ENCODE measurements at places on chromosomes 7 and 10.

DNA sequence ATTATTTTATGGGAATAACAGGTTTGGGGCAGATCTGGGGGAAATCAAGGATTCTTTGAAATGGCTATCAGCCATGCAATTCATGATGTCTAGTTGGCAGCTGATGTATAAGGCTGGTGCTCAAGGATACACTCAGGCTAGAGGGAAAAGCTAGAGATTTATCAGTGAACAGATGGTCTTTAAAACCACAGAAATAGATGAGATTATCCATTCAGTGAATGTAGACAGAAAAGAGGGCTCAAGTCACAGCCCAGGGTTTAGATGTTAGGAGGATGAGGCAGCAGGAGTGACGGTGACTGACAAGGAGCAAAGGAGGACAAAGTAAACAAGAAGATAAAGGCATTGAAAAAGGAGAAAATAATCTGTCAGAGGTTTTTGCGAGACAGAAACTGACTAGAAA is 238.7 kb downstream of the CDK14 start:
- no peak for DNase-seq

DNA sequence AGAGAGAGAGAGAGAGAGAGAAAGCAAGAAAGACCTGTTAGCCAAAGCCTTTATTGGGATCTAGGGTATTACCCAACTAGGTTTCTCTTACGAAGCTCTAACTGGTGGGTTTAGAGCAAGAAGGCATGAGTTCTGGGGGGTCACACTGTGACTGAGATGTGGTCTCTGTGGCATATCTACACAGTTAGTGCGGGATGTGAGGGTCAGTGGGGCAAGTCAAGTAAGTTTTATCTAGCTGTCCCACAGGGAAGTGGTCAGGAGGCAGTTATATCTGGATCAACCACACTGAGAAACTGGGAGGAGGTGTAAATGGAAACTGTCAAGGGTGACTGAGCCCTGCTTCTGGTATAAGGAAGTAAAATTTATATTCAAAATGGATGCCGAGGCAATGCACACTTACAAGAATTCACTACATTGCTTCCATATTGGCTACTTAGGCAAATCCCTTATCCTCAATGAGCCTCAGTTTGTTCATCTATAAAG is 331.6 kb upstream of the HPS1 start:
- no peak for DNase-seq

DNA sequence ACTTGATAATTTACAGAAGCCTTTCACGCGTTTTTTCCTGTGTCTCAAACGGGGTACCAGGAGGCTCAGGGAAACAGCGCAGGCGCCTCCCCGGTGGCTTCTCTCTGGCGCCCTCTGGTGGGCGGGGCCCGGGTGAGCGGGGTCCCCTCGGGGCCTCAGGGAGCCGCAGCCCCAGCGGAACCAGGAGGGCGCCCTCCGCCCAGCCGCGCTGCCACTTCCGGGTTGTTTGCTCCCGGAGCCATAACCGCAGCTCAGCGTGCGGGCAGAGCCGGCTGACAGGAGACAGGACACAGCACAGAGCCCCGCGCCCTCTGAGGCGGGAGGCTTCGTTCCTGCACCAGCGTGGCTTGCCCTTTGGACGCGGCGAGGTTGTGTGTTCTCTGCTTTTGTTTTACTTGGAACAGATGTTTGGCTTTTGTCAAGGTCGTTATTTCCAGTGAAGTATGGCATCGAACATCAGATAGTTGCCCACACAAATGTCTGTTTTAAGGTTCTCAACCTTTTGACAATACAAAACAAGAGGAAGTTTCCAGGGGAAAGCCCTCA is 6.9 kb upstream of the CYP2E1 start:
- DNase-seq: peak; percentile 77

- no peak for DNase-seq
Measured at GRCh38 chr10:102776779-102777456, 33.2 kb downstream of the WBP1L start.

GRCh38 chr7:108265007-108265406 is 134.8 kb upstream of the LAMB4 start:
- DNase-seq: no peak

DNA sequence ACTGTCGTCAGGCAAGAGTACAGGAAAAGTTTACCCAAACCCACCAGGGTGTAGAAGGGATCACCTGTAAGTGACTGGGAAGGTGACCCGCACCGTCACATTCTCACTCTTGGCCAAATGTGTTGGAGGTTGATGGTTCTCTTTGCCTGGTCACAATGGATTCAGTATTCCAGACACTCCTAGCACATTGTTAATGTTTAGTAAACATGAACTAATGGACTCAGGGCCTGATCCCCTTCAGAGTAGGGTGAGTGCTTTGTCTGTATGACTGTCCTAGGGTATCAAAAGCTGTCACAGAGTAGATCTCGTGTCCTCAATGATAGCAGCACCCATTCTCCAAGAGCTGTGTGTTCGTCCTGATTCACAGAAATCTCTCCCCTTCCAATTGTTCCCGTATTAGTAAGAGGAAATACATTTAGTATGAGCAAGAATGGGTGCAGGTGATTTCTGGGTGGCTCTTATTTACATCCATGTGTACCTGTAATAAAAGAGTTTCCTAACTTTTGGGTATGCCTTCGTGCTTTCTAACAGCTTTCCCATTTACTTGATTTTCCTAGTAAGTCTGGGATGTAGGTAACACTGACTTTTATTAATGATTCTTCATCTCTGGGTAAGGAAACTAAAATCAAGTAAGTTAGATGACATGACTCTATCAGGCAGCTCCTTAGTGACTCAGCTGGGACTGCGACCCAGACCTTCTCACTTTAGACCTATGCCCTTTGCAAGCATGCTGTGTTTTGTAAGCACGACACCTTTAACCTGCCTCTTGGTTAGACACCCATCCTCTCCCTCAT is 4.7 kb downstream of the EEPD1 start:
- no peak for DNase-seq

DNA sequence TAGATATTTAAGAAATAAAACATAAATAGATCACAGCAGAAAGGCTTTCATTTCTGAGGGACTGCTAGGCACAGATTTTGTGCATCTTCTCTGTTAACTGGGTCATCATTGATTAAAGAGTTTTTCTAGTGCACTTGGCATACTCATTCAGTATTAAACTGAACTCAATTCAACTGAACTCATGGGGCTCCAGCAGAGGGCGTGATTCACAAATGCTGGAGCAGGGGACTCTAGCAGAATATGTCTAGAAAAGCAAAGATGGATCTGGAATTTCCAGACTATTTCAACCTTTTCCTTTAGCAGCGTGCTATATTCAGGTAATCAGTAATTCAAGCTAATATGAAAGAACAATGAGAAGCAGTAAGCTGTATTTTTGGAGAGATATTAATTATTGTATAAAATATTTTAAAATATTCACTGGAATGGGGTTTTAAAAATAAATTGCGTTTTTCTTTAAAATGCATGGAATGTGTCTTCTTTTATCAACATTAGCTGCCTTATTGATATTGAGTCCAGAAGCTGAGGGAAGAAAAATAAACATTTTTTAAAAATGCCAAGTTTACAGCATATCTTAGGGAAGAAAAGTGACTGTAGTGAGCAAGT is 296.8 kb upstream of the CACNA2D1 start:
- DNase-seq: no peak

- DNase-seq: no peak
Measured at GRCh38 chr10:125550362-125550761, 132.6 kb downstream of the TEX36 start.

DNA sequence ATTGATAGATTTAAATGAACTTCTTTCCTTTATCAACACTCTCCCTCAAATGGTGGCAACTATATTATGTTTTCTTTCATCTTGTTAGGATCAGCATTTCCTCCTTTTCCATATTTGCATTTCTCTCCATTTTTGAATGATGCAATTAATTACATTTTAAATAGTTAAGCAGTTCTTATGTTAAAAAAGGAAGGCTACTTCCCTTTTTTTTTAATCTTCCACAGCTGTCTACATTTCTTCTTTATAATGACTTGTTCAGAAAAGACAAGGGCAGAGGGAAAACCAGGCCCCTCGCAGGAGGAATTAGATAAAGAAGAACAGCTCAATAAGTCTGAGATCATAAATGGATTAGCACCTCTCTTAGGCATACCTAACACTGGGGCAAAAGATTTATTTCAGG is 208.9 kb downstream of the ARL4A start:
- no peak for DNase-seq

- DNase-seq: no peak
Measured at GRCh38 chr10:93154531-93154930, 80.8 kb downstream of the CYP26A1 start.

- no peak for DNase-seq
Measured at GRCh38 chr7:54837168-54837567, 78.2 kb upstream of the SEC61G start.

DNA sequence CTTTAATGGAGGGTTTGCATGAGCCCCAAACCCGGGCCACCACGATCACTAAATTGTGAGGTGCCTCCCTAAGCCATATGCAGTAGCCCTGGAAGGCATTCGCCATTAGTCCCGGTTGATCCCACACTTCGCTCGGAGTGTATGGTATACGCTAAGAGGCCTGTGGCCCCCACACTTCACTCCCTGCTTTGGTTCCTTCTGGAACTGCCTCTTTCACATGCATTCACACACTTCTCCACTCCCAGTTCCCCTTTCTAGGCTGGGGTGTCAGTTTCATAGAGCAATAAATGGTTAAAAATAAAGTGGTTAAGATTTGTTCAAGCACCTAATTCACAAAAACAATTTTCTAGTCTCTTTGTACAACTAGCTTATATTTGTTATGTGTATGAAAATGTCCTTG is 212.1 kb upstream of the KCND2 start:
- no peak for DNase-seq

DNA sequence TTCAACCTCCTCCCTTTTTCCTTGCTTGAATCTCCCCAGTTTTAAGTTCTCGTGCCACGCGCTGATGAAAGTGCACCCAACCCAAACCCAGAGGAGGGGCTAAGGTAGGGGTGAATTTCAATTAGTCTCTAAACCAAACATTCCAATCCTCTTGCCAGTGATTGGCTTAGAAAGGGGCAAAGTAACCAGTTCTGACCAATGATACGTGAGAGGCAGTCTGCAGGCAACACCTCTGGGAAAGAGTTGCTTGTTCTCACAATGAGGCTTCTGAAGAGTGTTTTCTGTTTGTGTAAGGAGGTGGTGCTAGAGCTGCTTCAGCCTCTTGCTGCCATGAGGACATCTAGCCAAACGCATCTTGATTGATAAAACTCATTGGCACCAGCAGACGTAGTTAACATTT is 21.8 kb downstream of the SLC35G1 start:
- DNase-seq: no peak

GRCh38 chr7:131325179-131325840 is 2.4 kb upstream of the MKLN1 start:
- DNase-seq: no peak

DNA sequence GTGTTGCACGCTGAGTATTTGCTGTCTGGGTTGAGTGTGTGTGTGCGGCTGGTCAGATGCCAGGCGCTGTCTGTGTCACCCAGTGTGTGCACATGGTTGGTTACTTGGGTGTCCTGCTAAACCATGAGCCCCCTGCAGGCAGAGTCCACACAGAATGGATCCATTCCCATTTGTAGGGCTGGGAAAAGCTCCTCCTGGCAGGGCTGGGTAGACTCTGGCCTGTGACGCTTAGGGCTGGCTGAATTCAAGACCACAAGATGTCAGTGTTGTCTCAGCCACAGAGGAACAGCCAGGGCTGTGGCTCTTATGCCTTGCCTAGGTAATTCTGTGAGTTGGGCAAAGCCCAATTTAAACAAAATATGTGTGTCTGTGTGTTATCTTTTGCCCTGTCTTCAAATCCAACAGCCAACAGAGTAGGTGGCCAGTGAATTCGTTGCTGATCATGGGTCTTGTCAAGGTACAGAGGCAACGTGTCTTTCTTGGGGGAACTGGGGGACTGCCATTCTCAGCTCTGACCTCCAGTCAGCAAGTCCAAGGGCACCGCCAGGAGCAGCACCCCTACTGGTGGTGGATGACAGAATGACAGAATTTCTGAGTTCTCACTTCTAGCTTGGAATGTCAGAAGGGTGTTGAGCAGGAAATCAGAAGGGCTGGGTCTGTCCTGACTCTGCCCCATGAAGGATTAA is 285.1 kb downstream of the CCSER2 start:
- DNase-seq: no peak

DNA sequence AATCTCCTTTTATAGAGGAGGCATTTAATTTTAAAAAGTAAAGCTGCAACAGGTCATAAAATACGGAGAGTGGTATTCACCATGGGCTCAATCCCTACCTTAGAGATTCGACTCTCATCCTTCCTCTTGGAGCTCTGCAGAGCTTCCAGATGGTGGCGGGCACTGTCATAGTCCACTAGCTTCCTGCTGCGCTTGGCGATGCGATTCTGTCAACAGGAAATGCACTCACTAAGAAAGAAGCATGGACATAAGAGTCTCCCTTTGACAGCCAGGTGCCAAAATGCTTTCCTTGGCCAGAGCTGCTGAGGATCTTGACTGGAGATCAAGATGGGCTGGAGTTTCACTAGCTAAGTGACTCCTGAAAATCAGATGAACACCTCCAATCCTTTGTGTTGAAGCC is 154.4 kb downstream of the AMPH start:
- no peak for DNase-seq

DNA sequence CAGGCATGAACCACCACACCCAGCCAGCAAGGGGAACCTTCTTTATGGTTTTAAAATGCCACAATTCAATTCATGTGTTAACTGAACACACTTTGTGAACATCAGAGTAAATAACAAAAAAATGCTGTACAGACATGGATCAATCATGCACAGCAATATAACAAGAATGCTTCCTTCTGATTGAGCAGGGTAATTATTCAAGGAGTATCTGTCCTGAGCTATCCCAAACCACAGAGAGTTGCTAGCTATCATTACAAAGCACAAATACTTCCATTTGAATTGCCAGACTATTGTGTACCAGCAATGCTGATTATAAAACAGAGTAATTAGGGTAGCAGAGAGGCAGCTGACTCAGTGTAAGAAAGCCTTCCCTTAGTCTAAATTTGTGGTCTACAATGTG is 11.3 kb upstream of the RHOBTB1 start:
- DNase-seq: no peak

DNA sequence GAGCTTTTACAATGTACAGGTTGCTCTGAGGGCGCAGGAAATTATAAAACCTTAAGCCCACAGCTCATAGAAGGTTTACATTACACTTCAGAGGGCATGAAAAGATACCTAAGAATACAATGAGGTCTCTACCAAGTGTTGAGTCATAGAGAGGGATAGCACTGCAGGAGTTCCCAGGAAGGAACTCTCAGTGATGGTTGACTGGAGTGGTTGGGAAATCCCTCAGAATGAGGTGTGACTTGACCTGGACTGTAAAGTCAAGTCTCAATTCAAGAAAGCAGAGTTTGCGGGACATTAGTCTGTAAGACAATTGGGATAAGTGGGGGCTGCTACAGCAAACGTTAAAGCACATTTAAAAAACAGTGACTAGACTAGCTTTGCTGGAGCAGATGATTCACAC is 21.9 kb downstream of the TNKS2 start:
- no peak for DNase-seq

DNA sequence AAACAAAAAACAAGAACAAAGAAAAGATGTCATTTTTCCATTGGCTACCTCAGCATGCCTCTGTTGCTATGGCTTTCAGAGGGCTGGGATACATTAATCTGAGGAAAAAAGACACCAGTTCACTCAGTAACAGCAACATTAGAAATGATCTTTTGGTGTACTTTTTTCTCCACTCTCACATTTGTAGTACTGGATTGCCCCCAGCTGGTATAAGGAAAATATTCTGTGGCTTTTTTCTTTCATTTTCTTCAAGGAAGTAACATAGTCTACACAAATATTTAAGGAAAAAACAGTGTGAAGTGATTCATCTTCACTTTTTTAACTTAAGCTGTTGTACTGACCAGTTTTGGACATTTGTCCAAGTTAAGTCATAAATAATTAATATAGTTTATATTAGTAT is 482.3 kb downstream of the SORCS1 start:
- no peak for DNase-seq
